ENCODE measurements at places on chromosomes 16 and 17.

- DNase-seq, result no peak
Measured at GRCh38 chr17:75468291-75468754, 11.9 kb downstream of the TMEM94 start.

DNA sequence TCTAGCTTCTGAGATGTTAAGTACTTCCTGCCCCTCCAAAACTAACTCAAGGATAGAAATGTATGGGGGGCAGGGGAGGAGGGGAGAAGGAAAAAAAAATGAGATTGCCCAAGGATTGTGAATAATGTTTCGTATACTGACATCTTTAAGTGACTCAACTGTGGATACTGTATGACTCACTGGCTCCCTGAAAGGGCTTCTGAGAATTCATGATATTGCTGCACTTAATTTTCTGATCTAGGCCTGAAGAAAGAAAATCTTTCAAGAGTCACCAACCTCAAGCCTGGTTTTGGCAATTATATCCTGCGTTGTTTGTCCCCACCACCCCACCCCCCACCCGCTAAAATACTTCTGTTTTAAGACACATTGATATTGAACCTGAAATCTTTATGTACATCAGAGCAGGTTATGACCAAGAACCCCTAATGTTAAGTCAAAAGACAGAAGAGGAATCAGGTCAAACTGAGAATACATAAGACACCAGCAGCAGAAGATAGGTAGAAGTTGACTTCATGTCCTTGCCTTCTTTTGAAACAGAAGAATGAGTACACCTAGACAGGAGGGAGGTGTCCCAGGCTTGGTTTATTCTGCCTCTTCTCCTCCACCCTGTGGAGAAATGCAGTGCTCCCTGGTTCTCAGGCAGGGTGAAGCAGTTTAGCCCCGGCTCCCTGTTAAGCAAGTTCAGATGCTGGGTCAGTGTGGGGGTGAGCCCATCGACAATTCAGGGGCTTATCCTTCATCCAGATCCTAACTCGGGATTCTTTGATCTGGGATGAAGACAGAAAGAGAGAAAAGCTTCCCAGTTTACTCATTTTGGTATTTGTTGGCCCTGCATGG, 3.3 kb upstream of the FBXL20 start:
- peak; percentile 25 for DNase-seq

DNA sequence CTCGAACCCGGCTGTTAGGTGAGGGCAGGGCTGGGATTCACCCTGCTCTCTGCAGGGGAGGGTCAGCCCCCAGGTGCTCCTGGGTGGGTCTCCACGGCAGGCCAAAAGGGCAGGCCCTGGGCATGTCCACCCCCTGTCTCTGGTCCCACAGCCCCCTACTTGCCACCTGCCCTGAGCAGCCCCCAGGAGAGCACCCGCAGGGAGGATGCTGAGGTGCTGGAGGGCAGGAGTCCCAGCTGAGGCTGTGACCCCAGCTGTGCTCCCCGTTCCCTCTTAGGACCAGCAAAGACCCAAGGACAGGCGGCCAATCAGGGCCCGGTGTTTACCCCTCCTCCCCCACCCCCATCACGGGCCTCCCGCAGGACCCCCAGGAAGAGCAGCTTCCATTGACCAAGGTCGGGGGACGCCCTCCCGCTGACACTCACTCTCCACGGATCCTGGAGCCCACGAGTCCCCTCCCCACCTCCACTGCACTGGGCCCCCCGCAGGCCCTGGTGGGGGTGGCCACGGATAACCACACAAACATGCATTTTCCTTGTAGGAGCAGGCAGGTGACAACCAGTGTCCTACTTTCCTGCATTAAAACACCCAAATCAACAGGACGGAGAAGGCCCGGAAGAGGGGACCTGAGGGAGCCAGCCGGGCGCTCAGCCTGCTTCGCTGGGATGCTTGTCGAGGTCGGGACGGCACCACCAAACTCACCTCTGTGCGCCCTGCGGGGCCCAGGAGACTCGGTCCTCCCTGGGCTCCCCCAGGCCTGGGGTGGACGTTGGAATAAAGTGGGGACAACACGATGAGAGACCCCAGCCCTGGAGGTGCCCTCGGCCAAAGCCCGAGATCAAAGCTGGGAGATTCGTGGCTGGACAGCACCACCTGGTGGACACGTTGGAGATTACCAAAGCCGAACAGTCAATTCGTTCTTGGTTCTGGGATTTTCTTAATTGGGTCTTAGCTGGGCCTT, 22.5 kb upstream of the ENPP7 start:
- peak; percentile 70 for DNase-seq

DNA sequence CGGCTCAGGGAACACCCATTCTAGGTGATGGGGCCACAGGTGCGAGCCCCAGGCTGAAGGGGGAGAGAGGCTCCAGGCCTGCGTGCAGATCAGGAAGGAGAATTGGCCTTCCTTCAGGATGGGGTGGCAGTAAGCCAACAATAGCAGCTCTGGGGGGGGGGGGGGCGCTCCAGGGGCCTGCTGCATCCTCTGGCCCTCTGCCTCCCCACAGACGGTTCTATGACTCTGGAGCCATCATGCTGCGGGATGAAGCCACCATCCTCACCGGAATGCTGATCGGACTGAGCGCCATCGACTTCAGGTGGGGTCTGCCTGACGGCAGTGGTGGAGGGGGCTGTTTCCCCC, 6.1 kb downstream of the RUNDC3A start:
- DNase-seq, result no peak

GRCh38 chr16:149024-149660, 3.3 kb upstream of the HBZ start:
- no peak for DNase-seq

Data from activated CD4-positive, alpha-beta T cell treated with anti-CD3 and anti-CD28 coated beads, Interleukin-2, amount 50 U/mL, for 48 hours (primary cell).